ENCODE measurements at places on chromosomes 2 and 18. TPM values are rescaled to one million over a fixed set of nuclear protein-coding genes. Genes with fewer than 3 reads are reported as not detected.

DNA sequence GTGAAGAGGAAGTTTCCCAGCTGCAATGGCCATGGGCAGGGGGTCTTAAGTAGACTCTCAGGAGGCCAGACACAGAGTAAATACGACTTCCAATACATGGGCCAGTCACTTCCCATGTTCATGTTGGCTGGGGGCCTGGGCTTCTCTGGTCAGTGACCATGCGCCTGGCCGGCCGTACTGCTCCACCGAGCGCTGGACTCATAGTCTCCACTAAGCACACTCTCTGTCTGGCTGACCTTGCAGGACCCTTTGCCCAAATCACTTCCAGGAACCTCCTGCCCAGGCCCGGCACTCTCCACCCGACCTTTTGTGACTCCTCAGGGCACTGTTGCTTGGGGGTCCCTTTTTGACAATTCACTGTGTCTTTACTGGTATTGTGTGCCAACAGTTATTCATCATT, 69.3 kb downstream of the SOWAHC start:
- no peak for DNase-seq

- DNase-seq, result no peak
Observed at GRCh38 chr2:104944495-104944894, 90.6 kb downstream of the POU3F3 start.

DNA sequence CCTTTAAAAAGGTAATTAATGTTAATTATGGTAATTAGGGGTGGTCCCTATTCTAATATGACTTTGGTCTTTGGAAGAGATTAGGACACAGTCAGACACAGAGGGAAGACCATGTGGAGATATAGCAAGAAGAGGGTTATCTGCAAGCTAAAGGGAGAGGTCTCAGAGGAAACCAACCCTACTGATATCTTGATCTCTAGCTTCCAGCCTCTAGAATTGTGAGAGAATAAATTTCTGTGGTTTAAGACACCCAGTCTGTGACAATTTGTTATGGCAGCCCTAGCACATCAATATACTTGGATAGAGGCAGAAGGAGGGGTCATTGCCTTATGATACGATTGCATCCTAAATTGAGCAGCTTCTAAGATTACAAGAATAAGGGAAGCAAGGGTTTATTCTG, 21.3 kb upstream of the NT5C1B start:
- DNase-seq, result no peak

TCF23 gene
- 0.12 TPM for total RNA-seq

CYP27C1 gene
- 0.44 TPM for total RNA-seq

- no peak for DNase-seq
Observed at GRCh38 chr2:226883296-226883795, 47.5 kb downstream of the RHBDD1 start.

TGFA gene
- total RNA-seq, result 1.6 TPM

CNGA3 gene
- not detected for total RNA-seq

TNP1 gene
- total RNA-seq, result not detected

DNA sequence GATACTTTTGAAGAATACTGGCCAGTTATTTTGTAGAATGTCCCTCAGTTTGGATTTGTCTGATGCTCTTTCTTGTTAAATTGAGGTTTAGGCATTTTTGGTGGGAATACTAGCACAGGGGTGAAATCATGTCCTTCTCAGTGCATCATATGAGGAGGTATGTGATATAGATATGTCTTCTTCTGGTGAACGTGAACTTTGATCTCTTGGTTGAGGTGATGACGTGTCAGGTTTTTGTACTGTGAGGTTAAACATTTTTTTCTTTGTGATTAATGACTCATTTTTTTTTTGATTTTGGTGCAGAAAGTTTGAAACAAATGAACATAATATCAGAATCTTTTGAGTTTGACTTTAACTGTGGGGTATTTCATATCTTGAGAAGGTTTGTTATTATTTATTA, 11.0 kb downstream of the ZNF407 start:
- no peak for DNase-seq

DNA sequence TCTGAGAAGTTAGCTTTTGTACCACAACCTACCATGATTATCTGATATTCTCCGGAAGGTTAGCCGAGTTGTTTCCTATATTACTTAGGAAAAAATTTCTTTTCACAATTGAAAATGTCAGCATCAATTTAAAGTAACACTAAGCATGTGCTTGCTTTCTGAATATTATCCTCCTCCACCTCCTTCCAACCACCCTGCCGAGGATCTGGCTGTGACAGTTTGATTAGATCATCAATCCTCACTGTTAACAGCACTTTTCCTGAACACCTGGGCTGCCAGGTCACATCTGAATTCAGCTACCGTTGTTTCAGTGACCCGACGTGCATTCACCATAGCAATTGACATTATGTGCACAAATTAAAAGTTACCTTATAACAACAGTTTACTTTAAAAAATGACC, 207.0 kb downstream of the ZNF407 start:
- no peak for DNase-seq

- no peak for DNase-seq
Observed at GRCh38 chr2:217199255-217199630, 339.4 kb upstream of the TNP1 start.

- no peak for DNase-seq
Observed at GRCh38 chr2:165815299-165816141, 21.5 kb upstream of the GALNT3 start.

DNA sequence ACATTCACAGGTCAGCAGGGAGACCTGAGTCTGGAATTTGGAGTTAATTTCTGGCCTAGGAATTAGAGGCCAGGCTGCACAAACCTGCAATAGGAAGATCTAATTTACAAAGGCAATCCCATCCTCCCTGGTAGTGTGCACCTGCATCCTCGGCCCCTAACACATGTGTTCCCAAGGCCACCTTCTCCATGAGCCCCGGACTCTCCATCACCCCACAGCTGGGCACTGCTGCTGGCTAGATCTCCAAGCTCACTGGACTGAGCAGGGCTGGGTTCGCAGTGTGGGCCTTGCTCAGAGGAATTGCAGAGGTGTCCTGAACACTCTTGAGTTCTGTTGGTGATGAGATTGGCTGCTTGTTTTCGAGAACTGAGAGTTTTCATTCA, 162.6 kb upstream of the TWIST2 start:
- DNase-seq, result no peak

DNA sequence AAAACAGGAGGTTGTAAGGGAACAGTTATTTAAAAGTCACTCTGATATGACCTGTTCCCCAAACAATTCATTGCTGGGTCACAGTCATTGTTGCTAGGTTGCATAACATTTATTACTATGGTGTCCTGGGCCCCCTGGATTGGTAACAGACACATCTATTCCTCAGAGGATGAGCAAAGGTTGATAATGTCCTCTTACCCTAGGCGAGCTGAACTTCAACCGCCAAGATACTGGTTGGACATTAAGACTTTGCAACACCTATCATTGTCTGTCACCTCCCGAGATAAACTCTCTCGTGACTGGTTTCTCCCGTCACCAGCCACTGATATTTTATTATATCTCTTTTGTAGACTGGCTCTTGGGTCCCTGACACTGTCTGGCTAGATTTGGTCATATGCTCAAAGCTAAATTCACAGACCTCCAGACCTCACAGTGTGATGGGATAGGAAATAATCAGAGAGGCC, 361.3 kb downstream of the ZNF521 start:
- no peak for DNase-seq

DNA sequence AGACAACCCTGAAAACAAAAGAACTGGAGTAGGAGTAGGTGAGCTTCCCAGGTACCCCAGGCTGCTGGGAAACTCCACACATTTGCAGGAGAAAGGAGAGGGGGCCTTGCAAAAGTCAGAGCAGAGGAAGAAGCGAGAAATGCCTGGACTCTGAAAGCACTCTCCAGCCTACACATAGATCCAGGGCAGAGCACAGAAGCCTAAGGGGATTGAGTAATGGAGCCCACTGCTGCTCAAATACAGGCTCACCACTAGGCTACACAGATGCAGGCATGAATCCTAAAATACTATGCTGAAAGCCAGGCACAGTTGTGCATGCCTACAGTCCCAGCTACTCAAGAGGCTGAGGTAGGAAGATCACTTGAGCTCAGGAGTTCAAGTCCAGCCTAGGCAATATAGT, 33.4 kb downstream of the OSBPL1A start:
- DNase-seq, result no peak

- no peak for DNase-seq
Observed at GRCh38 chr18:22185771-22186386, 16.5 kb downstream of the GATA6 start.

DNA sequence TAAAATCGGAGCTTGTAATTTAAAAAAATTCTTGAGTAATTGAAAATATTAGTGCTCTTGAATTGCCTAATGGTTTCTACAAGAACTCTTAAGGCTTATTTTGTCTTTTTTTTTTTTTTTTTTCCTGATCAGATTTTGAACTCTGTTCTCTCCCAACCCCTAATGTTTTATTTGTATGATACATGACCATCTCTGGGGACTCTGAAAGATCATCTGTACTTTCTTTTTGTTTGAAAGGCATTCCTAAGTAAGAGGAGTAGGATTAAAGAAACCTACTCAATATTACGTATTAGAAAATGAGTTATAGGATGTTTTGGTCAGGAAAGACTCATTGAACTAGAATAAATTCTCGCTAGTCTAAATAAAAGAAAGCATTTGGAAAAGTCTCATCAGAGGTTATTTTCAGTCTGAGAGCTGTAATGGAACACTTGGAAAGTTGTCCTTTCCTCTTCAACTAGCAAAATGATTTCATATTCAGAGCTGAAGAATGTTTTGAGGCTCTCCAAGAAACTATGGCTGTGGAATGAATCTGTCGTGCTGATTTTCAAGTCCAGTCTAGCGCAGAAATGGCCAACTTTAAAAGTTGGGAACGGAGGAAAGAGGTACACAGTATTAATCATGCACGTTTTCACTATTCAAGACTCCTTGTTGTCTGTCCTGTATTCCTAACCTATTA, 182.7 kb downstream of the PRPF40A start:
- no peak for DNase-seq

DNA sequence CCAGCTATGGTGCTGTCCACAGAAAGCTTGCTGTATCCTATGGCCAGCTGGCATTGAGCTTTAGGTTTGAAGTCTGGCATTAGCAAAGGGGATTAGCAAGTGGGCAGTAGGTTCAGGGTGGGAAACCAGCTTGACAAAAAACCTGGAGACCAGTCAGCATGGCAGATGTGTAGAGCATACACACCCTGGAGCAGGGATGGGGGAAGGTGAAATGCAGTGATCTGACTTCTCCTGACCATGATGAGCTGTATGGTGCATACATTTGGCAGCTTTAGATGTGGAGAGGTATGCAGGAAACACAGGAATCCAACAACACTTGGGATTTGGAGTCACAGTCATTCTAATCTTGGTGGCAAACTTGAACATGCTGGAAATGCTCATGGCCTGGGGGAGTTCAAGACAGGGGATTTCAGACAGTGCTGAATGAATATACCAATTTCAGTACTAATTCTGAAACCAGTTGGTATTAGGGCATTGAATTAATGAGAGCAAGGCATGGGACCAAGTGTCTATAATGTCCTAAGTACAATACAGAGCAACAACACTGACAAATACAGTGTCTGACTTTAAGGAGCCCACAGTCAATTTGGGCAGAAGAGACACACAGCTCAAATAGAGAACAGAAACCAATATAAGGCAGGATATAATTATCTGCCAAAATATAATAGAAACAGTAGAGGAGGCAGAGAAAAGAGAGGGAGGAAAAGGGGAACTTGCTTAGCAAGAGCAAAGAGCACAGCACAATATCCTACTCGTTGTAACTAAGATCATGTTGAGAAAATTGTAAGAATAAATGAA, 11.8 kb downstream of the ARHGAP15 start:
- DNase-seq, result no peak

PHOSPHO2 gene
- total RNA-seq, result 2.0 TPM

DES gene
- 39.4 TPM for total RNA-seq

DNA sequence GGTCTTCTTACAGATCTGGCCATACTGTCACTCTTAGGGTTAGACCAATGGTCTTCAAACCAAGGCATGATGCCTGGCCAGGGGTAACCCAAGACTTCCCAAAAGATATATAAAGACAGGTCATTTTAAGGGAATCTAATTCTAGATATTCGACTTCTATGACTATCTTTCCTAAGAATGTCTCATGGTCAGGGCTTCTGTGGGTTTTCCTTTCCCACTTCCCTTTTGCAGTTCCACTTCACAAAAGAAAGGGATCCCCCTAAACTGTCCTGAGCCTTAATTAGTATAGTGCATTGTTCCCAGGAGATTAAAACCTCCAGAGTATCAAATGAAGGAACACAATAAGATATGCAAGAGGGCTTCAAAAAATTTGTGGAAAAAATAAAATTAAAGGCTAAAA, 223.6 kb upstream of the SIX2 start:
- no peak for DNase-seq

- no peak for DNase-seq
Observed at GRCh38 chr2:114614592-114614991, 172.2 kb downstream of the DPP10 start.

DNA sequence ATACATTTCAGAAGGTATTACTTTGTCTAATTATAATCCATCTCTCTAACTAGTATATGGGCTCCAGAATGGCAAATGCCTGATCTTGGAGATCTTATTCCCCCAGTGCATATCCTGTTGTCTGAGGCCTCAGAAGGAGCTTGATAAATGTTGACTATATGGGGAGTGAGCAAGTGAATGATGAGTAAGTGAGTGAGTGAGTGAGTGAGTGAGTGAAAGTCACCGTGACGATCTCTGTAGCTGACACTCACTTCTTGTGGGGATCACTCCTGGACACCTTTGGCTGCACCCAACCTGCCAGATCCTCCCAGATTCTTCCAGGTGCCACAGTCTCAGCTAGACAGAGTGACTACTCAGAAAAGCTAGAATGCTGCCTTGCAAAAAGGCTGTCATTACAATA, 2.8 kb downstream of the XDH start:
- DNase-seq, result no peak

- no peak for DNase-seq
Observed at GRCh38 chr2:239114119-239114581, 266.3 kb downstream of the TWIST2 start.

SERTAD2 gene
- 18.5 TPM for total RNA-seq

COBLL1 gene
- total RNA-seq, result 69.1 TPM

ERICH2 gene
- not detected for total RNA-seq

GRCh38 chr2:59568461-59568860, 985.0 kb downstream of the BCL11A start:
- DNase-seq, result no peak
